Caudate nucleus (tissue), 63 donors: ENCODE measurements at places on chromosomes 13 and 19.

DNA sequence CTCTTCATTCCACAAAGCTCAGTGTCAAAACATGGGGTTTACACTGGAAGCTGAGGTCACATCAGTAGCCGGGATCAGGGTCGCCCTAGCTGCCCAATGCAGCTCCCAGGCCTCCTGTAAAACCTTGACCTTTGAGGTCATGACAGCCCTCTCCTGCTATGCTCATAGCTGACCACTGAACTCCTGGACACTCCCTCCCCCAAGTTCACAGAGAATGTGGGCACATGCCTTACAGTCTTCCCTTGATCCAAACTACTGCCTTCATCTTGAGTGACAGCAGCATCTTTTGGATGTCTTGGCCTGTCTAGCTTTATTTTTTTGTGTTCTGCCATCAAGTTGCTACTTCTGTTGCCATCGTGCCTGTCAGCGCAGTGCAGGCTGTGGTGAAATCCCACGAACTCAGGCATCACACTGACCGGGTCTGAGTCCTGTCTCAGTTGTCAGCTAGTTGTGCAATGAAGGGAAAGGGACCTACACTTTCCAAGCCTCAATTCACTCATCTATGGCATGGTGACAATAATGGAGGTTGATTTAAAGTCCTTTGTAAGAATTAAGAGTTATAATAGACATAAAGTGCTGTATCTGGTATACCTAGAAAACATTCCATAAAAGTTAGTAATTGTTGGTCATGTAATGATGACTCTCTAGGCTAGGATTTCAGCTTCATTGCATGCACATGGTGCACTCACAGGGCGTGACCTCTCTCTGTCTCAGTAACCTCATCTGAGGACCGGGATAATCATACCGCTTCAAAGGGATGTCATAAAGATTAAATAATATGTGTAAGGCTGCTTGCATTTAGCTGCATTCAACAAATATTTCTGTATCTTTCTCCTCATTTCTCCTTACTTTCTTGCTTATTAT, 16.4 kb upstream of the ALOX5AP start:
- no peak for DNase-seq

- no peak for DNase-seq
Measured at GRCh38 chr19:17951990-17952976, 14.6 kb upstream of the KCNN1 start.

DNA sequence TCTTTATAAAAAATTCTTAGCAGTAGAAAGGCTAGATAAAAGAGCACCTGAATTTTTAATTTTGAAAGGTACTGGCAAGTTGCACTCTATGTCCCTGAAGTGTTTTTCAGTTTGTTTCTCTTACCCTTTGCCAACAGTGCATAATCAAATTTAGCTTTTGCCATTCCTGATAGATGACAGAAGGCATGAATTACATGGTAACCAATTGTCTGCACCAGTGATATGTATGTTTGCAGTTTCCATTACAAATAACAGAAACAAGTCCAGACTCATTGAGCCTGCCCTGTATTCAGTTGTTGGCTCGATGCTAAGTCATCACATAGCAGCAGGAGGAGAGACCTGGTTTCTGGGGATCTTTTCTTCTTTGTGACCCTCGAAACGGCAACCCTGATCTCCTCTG, 309.8 kb downstream of the DNAJC15 start:
- no peak for DNase-seq

GRCh38 chr13:27534981-27535380, 84.6 kb upstream of the MTIF3 start:
- DNase-seq: no peak

DNA sequence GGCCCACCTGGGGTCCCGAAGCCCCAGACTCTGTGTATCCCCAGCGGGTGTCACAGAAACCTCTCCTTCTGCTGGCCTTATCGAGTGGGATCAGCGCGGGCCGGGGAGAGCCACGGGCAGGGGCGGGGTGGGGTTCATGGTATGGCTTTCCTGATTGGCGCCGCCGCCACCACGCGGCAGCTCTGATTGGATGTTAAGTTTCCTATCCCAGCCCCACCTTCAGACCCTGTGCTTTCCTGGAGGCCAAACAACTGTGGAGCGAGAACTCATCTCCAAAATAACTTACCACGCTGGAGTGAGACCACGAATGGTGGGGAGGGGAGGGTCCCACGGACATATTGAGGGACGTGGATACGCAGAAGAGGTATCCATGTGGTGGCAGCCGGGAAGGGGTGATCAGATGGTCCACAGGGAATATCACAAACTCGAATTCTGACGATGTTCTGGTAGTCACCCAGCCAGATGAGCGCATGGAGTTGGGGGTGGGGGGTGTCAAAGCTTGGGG, 1.0 kb upstream of the ICAM5 start:
- peak; percentile 75 for DNase-seq

DNA sequence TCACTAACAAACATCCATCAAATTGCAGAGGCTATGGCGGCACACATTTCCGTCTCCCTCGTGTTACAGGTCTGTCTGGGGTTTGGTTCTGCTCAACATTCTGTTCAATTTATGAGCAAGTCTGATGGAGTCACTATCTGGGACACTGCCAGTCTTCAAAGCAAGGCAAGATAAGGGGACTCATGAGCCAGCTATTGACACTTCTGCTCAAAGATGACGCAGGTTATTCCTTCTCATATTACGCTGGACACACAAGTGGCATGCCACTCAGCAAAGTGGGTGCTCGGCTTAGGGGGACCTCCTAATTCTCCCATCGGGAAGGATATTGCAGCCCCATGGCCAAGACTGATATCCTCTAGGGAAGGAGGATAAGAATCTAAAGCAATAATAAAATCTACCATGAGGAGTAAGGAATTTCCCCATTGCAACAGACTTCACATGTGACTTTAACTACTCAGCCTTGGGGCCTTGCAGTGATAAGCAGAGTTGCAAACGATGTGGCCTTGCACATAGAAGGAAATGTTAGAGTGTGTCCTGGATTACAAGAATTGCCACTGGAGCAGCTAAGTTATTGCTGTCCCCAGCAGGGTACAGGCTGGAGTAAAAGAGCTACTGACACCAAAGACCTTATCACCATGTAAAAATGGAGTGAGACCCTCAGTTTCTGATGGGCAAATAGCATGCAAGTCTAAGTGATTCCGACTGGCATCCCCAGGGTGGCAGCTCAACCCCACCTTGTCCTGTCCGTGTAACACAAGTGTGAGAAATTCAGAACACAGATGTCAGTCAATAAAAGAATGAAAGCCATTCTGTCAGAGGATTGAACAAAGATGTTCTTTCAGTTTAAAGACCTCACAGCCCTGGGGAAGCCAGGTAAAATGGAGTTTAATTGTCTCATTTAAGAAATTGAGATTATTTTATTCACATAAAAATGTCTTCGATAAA, 306.1 kb downstream of the IRS2 start:
- DNase-seq: no peak

DNA sequence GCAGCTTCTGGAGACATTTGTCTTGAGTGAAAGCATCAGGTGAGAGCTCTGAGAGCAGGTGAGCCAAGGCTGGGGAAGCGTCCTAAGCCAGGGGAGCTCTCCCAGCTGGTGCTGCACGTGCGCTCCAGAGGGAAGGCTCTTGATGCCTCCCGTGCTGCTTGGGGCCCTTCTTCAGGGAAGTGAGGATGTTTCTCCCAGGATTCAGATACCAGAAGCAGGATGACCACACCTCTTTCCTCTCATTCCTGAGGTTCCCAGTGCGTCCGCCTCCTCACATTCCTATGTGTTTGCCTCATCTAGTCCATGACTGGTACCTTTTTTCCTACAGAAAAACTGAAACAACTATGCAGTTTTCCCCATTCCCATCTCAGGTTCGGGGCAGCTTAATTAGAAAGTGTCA, 231.0 kb upstream of the IRS2 start:
- no peak for DNase-seq

DNA sequence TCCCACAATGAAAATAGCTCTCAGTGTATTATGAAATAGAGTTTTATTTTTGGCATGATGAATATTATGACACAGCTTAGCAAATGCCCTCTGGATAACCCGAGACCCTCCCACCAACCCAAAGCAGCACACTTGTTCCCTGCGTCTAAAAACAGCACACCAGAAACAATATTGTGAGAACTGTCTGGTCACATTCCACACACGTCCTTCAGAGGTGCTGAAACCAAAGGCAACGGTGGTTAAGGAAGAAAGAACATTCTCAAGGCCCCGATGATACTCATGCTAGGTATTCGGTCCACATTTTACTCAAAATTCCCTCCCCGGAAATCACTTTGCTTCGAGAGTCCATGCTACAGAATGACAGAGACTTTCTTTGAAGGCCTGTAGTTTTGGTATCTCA, 156.7 kb downstream of the SLC7A1 start:
- DNase-seq: no peak

DNA sequence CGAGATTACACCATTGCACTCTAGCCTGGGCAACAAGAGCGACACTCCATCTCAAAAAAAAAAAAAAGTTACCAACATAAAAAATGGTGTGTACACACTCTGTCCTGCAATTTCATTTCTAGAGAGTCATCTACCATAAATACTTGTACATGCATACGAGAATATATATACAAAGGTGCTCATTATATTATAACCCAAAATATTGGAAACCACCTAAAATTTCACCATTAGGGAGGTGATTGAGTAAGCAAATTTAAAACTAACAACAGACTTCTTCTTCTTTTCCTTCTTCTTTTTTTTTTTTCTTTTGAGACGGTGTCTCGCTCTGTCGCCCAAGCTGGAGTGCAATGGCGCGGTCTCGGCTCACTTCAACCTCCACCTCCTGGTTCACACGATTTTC, 7.4 kb upstream of the C5AR1 start:
- DNase-seq: no peak

DNA sequence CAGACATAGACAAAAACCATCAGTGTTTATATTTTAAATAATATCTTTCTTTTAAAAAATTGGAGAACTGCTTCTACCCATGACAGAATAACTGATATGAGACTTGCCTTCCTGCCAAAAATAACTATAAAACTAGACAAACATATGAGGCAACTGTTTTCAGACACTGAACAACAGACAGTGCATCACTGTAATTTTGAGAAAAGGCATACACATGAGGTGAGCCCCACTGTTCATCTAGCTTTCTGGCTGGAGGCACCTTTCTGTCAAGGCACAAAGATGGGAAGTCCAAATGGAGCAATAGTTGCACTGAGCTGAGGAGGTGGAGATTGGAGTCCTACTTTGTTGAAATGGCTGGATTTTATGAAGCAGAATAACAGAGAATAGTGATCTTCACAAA, 71.9 kb upstream of the ZNF507 start:
- DNase-seq: no peak

- peak; percentile 70 for DNase-seq
Measured at GRCh38 chr19:14091081-14091812, 696 bp upstream of the SAMD1 start.

DNA sequence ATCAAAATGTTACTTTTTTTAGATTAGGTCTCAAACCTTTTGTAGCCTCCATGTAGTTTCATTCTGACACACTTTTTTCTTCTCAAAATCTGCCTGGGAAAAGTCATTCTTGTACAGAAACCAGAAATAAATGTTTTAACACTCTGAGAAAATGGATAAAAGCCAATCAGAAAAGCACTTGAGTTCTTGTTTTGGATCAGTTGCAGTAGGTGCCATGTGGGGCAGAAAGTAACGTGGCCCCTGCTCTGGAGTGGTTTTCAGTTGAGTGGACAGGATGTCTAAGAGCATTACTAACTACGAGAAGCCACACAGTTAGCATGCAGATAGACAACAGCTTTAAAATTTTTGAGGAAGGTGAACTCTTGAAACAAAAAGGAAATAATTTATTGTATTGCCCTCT, 19.1 kb downstream of the GPR183 start:
- DNase-seq: no peak

- no peak for DNase-seq
Measured at GRCh38 chr13:110030394-110030928, 244.1 kb upstream of the IRS2 start.

GRCh38 chr13:113337556-113337955, 26.4 kb downstream of the GRTP1 start:
- DNase-seq: no peak

GRCh38 chr19:18368504-18369222, 17.3 kb upstream of the GDF15 start:
- no peak for DNase-seq

DNA sequence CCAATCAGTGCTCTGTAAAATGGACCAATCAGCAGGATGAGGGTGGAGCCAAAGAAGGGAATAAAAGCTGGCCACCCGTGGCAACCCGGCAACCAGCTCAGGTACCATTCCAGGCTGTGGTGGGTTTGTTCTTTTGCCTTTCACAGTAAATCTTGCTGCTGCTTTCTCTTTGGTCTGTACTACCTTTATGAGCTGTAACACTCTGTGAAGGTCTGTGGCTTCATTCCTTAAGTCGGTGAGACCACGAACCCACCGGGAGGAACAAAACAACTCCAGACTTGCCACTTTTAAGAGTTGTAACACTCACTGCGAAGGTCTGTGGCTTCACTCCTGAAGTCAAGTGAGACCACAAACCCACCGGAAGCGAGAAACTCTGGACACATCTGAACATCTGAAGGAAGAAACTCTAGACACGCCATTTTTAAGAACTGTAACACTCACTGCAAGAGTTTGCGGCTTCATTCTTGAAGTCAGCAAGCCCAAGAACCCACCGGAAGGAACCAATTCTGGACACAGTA, 16.5 kb upstream of the SPACA6 start:
- no peak for DNase-seq

DNA sequence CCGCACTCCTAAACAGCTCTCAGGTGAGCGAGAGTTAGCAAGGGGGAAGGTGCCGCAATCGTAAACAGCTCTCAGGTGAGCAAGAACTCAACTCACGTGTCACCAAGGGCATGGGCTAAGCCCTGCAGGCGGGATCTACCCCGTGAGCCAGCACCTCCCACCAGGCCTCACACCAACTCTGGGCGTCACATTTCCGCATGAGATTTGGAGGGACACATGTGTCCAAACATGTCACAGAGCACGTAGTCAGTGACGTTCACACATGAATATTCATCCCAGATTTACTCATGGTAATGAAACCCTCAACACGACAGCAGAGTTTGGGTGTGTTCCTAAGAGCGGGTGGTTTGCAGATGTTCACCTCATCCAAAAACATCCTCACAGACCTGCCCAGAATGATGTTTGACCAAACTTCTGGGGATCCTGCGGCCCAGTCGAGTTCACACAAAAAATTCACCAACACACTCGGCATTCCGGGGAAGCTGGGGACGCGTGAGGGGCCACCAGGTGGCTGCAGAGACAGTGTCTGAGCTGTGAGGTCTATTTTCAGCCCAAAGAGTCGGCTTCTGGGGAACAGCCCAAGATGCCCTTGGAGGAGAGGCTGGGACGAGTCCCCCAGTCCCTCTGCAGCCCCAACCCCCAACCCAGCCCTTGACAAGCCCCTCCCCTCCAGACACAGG, 19.6 kb downstream of the C2CD4C start:
- no peak for DNase-seq

DNA sequence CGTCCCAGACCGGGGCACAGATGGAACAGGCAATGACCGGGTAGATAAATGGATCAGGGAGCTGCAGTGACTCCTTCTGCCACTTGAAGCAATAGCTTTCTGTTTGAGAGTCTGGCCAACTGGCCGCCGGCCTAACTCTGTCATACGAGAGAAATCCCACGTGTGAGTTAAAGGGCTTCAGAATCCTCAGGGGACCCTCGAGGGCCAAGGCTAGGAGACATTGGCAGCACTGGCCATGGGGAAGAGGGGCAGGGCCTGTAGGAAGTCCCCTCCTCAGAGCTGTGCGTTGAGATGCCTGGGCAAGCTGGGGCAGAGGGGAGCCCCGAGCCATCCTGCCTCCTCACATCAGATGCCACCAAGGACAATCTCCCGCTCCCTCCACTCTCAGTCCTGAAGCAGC, 51.6 kb downstream of the KLF2 start:
- DNase-seq: no peak
